ENCODE measurements at places on chromosomes 11 and 22.
A peak's percentile ranks its signal among the peaks of the same experiment; 100 is the strongest.

- DNase-seq: no peak
Observed at GRCh38 chr11:129021295-129021694, 78.6 kb upstream of the TP53AIP1 start.

GRCh38 chr11:1478544-1478943, 8.0 kb downstream of the MOB2 start:
- no peak for DNase-seq

DNA sequence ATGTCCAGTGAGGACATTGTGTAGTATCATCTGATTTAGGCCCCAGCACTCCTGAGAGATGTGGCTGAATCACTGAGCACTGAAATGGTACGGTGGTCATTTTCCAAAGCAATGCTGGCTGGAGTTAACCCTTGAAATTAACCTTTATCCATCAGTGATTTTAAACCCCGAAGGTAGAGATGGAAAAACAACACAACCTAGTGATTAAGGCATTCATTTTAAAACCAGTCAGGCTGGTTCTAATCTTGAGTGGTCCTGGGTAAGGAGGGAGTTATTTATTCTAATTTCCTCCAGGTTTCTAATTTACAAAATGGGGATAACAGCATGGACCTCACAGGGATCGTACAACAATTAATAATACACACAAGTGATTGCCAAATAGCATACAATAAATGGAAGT, 6.6 kb upstream of the CSNK2A3 start:
- no peak for DNase-seq

DNA sequence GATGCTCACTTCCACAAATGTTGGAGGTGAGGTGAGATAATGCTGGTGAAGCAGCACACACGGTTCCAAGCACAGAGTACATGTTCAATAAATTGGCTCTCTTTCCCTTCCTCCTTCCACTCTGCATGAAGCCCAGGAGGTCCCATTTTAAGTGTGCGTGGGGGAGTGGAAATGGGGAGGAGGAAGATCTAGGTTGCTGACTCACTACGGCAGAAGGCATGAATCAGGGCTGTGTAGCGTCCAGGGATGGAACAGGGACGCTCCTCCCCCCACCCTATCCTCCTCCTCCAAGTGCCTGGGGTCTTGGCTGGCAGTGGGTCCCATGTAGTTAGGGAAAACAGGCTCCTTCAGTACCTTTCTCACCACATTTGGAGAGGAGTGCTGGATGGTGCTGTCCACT, 44.2 kb downstream of the TRIM66 start:
- DNase-seq: peak; percentile 12

GRCh38 chr11:111559800-111560464, 19.4 kb downstream of the LAYN start:
- DNase-seq: no peak

GRCh38 chr11:94719876-94720275, 48.3 kb upstream of the AMOTL1 start:
- no peak for DNase-seq

DNA sequence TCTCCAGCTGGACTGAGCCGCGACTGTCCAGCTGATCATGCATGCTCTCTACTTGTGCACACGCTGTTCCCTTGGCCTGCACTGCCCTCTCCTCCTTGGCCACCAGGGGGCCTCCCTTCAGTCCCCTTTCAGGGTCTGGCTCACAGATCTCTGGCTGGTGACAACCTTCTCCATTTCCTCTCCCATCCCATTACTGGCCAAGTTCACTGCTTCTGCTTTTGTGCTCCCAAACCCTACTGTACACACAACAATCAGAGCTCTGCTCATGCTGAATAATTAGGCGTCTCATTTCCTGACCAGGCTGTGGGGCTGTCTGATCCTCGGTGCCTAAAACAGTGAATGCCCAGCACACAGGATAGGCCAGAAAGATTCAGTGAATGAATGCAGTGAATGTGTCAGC, 224.0 kb upstream of the NARS2 start:
- peak; percentile 81 for DNase-seq

DNA sequence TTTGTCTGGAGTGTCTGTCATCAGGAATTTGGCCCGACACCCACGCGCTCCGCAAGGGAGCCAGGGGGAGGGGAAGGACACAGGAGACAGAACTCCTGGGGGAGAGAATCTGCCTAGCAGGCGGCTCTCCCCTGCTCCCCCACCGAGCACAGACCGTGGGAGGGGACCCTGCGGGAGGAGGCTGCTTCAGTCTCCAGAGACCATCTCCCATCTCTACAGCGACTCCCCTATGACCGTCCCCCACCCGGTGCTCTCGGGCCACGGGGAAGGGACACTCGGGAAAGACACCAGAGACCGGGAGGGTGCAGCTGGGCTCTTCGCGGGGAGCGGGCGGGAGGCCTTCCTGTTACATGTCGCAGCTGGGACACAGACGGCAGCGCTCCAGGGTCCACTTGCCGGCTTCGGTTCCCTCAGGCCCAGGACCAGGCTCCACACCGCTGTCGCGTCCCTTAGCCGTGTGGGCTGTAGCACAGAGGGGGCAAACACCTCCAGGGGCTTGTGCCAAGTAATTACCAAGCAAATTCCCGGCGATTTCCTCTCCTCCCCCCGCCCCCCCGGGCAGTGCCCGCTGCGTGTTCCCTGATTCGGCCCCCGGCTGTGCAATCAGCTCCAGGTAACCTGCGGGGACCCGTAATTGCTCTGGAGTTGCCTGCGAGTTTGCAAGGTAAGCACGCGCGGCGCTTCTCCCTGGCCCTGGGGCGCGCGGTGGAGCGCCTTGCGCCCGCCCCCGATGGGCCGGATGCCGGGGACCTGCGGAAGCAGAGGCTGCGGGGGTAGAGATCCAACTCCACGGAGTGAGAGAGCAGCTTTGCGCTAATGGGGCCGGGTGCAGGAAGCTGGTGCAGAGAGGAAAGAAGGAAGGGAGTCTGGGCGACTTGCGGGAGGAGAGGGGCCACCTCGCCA, 155.1 kb upstream of the CADM1 start:
- no peak for DNase-seq

DNA sequence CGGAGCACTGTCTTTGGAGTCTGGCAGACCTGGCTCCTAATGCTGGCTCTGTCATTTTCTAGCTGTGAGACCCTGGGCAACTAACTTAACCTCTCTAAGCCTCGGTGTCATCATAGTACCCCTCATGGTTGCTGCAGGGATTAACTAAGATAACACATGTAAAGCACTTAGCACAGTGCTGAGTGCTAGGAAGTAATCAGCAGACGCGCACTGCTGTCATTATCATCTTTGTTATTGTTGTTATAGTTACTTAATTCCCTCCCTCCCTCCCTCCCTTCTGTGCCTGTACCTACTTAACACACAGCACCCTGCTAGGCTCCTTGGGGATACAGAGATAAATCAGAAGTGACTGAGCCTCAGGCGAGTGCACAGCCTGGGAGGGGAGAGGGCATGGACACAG, 104.7 kb upstream of the PITPNB start:
- DNase-seq: no peak

GRCh38 chr11:126311401-126312291, 7.8 kb downstream of the DCPS start:
- DNase-seq: no peak

- no peak for DNase-seq
Observed at GRCh38 chr11:43785318-43785717, 95.3 kb upstream of the ALKBH3 start.

- DNase-seq: no peak
Observed at GRCh38 chr11:22809893-22810292, 19.7 kb downstream of the SVIP start.

DNA sequence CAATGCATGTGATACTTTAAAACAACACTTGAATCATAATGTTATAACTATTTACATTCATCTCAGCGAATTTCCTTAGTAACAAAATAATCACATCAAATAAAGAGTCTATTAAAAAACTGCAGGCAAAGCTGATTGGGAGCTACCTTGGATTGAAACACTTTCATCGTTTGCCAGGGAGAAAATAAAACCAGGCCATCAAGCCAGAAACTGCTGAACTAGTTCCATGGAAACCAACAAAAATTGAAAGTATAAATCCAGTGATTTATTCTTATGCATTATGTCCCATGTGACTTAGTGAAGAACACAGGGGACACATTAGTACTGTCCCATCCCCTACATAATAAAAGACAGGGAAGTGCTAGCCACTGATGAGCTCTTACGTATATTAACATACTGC, 21.7 kb downstream of the SLC35F2 start:
- DNase-seq: no peak

Data from foreskin fibroblast (primary cell).